Brain microvascular endothelial cell (primary cell): ENCODE measurements at places on chromosomes 16 and 17.
A peak's percentile ranks its signal among the peaks of the same experiment; 100 is the strongest.

GRCh38 chr17:63140255-63140654 lies 174.2 kb downstream of the TANC2 start:
- peak; percentile 37 for DNase-seq

DNA sequence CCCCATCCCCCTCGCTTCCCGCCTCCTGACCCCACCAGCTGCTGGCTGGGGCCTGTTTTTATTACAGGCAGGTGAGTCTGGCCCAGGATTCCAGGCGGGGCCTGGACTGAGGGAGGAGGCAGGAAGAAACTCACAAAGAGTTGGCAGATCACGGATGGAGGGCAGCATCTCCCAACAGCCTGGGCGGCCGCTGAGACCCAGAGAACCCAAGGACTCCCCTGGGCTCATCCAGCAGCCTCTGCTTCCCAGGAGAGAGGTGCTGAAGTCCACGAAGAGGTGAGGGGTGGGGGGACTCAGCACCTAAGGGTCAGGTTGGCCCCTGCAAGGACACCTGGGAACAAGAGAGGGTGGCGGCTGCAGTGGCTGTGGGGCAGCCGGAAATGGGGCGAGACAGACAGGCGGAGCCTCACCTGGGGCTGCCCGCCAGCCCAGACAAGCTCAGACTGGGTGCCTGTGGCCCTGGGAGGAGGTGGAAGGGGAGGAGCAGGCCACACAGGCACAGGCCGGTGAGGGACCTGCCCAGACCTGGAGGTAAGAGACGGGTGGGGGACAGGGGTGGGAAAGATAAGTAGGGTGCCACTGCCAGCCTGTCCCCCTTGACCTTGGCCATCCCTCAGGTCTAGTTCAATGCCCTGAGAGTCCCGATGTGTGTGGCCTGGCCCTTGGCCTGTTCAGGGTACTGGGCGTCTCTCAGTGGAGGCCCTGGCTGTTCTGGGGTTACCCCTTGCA lies 8.7 kb upstream of the ADGRG1 start:
- DNase-seq = no peak

GRCh38 chr17:13002761-13003453 lies 14.9 kb downstream of the ELAC2 start:
- peak; percentile 80 for DNase-seq

DNA sequence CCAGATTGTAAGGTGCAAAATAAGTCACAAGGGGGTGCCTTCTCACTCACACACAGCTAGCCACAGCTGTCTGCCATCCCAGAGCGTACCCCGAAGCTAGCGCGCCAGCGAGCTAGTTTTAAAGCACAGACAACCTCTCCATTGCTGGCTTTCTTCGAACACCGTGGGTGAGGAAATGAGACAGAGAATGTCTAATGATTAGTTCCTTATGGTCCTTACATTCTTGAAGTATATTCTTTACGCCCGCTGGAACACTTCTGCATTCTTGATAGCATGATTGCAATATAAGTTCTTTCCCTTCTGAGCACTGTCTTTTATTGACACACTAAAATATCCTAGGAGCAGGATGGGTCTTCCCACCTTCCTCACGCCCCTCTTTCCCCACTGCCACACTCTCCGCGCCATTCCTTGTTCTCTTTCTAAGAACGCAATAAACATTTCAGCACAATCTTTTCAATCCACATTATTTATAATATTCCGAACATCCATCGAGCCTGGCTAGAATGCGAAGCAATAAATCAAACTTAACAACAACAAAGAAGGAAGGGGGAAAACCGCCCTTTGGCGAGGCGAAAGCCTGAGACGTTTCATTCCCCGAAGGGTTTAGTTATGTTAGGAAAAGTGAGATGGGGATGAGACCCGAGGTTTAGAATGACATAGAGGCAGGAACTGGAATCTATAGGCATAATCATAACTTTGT lies 251.3 kb downstream of the NTN1 start:
- DNase-seq = no peak

DNA sequence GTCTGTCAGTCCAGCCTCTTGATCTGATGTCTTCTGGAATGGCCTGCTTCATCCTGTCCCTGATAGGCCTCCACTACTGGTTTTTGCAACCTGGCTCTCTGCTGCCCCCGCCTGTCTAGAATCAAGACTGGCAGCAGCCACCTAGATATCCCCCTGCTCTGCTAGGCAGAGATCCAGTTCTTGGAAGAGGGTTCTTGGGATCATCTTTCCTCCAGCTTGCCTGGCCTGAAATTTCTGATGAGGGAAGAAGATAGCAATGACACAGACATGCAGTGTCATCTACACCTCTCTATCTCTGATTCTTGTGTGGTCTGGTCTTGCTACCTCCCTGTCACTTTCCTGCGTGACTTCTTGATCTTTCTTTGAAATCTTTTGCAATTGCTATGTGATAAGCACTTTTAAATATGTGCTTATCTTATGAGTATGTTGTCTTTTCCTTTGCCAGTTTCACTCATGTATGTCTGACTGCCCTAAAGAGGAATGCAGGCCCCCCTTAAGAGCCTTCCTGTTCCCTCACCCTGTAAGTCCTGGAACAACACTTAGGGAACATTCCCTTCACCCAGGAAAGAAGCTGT lies 20.3 kb upstream of the NFATC3 start:
- peak; percentile 81 for DNase-seq

DNA sequence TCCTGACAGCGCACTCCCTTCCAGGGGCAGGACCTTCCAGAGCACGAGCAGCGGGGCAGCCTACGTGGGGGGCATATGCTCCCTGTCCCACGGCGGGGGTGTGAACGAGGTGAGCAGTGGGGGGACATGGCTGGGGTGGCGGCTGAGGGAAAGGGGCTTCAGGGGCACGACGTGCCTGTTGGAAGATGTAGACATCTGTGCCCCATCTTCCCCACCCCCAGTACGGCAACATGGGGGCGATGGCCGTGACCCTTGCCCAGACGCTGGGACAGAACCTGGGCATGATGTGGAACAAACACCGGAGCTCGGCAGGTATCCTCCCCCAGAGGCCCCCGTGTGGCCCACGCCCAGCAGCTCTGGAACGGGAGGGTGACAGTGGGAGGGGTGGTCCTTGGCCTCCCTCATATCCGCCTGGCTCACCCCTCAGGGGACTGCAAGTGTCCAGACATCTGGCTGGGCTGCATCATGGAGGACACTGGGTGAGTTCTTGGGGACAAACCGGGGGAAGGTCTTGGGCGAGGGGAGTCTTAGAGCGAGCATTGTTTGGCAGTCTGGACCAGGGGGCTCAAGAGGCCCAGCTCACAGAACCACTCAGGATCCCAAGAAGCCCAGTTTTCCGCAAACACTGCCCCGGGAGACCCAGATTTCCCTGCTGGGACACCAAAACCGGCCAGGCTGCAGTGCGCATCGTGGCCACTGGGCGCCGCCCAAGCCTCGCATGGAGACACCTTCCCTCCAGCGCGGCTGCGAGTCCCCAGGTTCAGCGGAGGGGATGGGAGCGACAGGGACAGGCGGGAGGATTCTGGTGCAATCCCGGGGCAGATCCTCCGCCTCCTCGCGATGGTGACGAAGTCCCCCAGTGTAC lies 15.7 kb downstream of the ADAM11 start:
- DNase-seq = peak; percentile 79

DNA sequence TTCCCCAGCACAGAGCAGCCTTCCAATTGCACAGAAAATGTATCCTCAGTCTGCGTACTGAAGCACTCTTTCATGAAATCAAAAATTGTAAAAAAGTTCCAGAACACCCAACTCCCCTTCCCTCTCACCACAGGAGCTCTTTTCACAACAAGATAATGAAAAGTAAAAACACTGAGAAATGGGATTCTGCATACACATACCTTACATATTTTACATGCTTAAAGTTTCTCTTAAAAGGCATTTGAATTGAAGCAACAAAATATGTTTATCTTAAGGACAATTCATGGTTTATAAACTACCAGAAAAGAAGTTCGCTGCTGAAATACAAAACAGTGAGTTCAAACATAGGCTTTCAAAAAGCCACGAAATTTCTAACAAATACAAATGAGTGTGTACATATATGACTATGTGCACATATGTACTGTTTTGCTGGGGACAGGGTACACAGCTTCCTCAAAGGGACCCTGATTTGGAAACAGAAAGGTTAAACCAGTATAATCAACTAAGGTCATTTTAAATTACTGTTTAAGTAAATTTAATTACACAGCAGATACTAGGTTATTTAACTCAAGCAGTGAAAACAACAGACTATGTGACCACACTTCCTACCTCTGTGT lies 33.8 kb downstream of the COG1 start:
- DNase-seq = no peak

DNA sequence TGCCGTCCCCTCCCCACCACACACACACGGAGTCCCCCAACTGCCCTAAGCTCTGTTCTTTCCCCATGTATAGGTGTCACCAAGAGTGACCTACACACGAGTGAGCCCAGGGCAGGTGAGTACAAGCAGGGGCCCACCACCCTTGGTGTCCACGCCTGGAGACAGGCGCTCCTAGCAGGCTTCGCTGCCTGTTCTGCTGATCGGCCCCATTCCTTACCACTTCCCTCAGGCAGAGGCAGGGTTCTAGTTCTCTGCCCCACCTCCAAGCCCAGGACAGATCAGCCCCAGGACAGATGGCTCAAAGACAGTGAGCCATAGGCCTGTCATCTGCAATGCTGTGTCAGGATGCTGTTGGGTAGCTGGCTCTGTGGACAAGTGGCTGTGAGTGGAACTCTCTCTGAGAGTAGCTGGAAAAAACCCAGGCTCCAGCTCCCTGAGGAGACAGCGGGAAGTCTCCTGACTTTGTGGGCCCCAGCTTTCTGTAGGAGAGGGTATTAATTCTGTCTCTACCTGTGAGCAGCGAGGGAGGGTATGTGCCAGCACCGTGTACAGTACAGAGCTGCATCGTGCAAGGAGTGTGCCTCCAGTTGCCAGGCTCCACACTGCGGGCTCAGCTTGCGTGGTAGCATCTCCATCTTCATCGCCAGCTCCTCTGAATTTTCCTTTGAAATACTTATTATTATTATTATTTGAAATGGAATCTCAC lies 897 bp downstream of the TP53I13 start:
- DNase-seq = no peak

DNA sequence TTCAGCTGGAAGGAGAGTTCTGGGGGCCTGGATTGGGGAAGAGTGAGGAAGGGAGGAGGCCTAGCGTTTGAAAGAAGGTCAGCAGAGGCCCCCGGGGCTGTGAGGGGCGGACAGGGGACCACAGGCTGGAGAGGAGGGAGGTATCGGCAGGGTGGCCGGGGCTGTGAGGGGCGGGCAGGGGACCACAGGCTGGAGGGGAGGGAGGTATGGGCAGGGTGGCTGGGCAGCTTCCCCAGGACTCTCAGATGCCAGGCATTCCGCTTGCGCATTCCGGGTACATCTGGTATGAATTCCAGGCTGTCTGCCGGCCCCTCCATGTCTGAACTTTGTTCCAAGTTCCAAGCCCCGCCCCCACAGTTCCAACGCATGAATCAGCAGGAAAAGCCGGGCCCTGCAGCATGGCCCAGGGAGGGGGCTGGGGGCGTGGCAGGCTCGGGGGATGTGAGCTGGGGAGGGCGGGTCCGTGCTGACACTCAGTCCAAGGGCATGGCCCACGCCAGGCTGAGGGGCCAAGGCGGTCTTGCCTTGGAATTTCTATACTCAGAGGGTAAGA lies 4.3 kb upstream of the TLCD2 start:
- DNase-seq = peak; percentile 97

DNA sequence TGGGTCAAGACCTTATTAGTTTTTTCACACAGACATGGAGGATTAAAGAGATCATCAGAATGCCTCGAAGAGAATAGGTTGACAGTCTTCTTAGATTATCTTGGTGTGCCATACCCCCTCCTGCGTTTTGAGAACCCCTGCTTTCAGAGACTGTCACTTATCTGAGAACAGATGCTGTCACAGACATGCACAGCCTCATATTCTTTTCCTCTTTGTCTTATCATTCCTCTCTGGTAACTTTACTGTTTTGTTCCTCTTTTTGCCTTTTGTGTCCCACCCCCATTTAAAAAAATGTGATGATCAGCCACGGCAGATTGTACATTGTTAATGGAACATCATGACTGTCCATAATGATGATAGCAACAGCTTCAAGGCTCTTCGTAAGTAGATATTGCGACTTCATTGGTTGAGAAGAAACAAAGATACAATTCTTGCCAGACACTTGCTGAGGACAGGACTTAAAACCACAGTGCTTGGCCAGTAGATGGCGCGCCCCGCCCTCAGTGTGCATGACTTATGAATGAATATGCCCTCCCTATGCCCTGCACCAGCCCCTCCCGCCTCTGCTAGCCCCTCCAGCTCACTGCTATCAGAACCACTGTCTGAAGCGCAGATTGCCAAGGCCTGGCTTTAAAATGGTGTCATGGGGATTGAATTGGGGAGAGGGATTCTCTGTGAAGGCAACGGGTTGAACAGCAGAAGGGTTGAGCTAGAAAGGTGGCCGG lies 2.6 kb upstream of the PITPNC1 start:
- peak; percentile 86 for DNase-seq

DNA sequence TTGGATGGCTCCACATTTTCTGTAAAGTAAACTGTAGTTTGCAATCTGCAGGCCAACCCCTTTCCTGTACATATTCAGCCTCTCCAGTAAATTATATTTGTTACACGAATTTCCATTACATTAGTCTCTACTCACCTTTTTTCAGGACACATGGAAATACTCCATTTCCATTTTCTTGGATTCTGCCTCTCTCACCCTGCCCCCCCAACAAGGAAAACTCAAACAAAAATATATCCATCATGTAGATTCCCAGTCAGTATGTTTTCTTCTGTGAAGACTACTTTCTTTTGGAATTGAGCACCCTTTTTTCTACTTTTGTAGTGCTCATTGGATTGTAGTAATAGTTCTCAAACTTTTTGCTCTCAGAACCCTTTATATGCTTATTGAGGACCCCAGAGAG lies 2.9 kb downstream of the PPM1D start:
- DNase-seq = no peak

GRCh38 chr16:49415083-49415482 lies 41.5 kb downstream of the C16orf78 start:
- no peak for DNase-seq

GRCh38 chr17:69523244-69523861 lies 108.9 kb downstream of the MAP2K6 start:
- DNase-seq = peak; percentile 27

- no peak for DNase-seq
Measured at GRCh38 chr17:19298569-19299213, 61.5 kb downstream of the EPN2 start.
